ENCODE measurements at places on chromosomes 4 and X. TPM values are rescaled to one million over a fixed set of nuclear protein-coding genes. Genes with fewer than 3 reads are reported as not detected.

Gene PHKA1
- 9.8 TPM for total RNA-seq

Gene GLRA2
- total RNA-seq: not detected

Gene DCAF4L1
- 0.48 TPM for total RNA-seq

Gene CHRNA9
- not detected for total RNA-seq

Gene SHROOM3
- total RNA-seq: 145 TPM

Gene ADH4
- 0.48 TPM for total RNA-seq

Gene NUDT11
- total RNA-seq: 2.2 TPM

Gene DUX4
- total RNA-seq: not detected

Gene FAM47A
- total RNA-seq: not detected

Gene GJB1
- total RNA-seq: not detected

Gene HTRA3
- 19.7 TPM for total RNA-seq

Gene MYOZ2
- total RNA-seq: 0.48 TPM

Gene MUC7
- total RNA-seq: not detected

Gene SHOX
- 0.33 TPM for total RNA-seq

Gene SPINK2
- 0.66 TPM for total RNA-seq

Gene USP17L5
- not detected for total RNA-seq

Gene NFKB1
- 52.5 TPM for total RNA-seq

Gene FGF13
- total RNA-seq: 13.1 TPM

Gene RAP1GDS1
- 31.1 TPM for total RNA-seq

Gene QRFPR
- 1.3 TPM for total RNA-seq

Gene SOD3
- 22.0 TPM for total RNA-seq

Gene CCDC160
- total RNA-seq: 0.16 TPM

Gene LNX1
- 22.6 TPM for total RNA-seq

Gene CTAG1A
- total RNA-seq: 2.3 TPM

Gene NSUN7
- 9.5 TPM for total RNA-seq

Gene NXF2
- total RNA-seq: not detected

Gene SYN1
- not detected for total RNA-seq

Gene CD99L2
- 28.1 TPM for total RNA-seq

Gene GATA1
- total RNA-seq: not detected

Measured in breast epithelium (tissue), 4 donors.